ENCODE measurements at places on chromosomes 12 and 14.
A peak's percentile ranks its signal among the peaks of the same experiment; 100 is the strongest.

- DNase-seq: no peak
These were observed 31.7 kb downstream of the SMOC1 start for GRCh38 chr14:69910871-69911270.

GRCh38 chr14:35438910-35439713, 34.6 kb upstream of the NFKBIA start:
- DNase-seq: no peak

- no peak for DNase-seq
These were observed 12.8 kb downstream of the MEG3 start for GRCh38 chr14:100838493-100839314.

DNA sequence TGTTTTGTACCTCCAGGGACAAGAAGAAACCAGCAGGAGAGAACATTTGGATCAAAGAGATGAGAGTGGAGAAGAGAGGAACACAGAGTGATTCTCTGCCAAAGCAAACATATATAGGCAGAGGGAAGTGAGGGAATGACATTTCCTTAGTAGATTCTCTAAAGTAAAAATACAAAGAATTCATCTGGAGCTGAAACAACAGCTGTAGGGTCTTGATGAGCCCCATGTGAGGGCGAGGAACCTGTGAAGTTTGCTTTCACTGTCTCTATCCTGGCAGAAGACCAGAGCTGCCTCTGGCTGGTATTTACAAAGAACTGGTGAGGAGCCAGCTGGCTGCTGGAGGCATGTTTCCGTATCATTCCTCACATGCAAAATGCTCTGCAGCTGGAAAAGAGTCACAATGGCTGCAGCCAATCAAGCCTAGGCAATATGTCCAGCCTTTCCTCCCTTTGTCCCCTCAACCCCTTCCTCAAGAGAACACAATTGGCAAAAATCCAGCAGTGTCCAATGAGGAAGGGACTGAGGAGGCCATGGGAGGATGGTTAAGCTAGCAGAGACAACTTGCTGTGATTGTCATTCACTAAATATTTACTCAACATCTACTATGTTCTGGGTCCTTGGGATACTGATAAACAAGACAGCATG, 122.5 kb downstream of the PHLDA1 start:
- no peak for DNase-seq

DNA sequence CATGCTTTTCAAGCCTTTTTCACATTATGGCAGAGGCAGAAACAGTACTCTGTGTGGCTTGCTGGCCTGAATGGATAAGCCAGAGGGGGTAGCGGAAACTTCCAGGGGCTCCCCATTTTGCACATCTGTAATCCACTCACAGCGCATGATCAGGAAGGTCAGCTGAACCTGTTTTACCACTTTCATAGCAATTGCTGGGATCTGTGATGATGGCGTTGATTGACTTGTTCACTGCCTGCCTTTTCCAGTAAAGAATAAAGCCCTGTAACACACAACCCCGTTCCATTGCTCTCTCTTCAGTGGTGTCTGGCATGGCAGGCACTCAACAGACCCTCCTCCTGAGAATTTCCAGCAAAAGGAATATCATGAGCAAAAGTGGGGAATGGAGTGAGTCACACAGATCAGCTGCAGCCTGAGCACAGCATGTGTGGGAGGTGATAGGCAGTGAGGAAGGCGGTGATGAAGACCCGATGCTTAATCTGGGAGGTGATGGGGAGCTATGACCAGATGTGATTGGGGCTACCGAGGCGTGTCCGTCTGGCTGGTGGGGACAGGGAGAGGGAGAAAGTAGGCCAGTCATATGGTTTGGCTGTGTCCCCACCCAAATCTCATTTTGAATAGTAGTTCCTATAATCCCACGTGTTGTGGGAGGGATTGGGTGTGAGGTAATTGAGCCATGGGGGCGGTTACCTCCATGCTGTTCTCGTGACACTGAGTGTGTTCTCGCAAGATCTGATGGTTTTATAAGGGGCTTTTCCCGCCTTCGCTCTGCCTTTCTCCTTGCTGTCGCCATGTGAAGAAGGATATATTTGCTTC, 44.7 kb upstream of the CHST11 start:
- DNase-seq: no peak

GRCh38 chr14:42222924-42223471, 616.3 kb downstream of the LRFN5 start:
- no peak for DNase-seq

DNA sequence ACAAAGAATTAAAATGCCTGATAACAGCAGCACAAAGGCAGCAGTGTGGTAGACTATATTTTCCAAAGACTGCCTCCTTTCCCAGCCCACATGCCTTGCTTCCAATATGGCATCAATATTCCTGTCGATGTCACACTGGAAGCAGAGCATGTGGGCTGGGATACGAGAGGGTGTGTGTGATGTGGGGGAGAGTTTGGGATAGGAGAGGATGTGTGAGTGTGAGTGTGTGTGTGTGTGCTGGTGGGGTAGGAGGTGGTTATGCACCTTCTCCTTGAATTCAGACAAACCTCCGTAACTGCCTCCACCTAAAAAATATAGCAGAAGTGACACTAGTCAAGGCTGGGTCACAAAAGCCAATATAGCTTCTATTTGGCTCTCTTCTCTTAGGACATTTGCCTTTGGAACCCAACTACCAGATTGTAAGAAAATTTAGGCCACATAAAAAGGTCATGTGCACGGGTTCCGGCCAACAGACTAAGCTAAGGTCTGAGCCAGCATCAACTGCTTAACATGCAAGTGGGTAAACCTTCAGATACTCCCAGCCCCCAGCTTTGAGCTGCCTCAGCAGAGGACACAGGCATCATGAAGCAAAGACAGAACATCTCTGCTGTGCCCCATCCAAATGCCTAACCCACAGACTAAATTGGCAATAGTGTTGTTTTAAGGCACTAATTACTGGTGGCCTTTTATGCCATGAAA, 29.5 kb downstream of the SPPL3 start:
- no peak for DNase-seq

DNA sequence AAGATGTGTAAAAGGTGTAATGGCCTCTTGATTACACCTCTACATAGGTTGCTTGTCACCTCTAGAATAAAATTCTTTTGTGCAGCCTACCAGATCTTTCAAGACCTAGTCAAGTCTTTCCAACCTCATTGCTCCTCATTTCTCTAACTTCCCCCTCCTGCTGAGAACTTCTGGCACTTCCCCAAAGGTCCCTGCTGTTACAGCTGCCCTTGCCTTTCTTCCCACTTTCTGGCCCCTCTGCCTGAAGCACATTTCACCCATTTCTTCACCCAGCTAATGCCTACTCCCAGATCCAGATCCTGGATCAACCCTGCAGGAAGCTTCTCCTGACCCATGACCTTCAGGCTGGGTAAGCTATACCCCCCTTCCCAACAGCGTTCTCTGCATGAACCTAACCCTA, 1.5 kb downstream of the TSHR start:
- no peak for DNase-seq

DNA sequence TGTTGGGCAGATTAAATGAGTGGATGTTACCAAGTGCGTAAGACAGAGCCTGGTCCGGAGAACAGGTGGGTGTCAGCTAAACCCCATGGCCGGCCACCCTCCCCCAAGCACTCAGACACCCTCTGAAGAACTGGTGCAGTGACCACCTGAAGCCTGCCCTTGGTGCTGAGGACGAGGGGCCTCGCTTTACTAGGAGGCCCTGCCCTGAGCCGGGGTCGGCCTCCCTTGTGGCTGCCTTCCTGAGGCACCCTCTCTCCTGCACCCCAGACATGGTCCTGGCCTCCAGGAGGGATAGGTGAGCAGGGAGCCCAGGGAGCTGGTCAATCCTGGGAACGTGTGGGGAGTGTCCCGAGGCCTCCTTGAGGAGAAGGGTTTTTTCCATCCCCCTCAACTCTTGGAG, 4.9 kb upstream of the KIF26A start:
- DNase-seq: no peak

GRCh38 chr12:74286254-74286653, 251.4 kb upstream of the ATXN7L3B start:
- no peak for DNase-seq

- no peak for DNase-seq
These were observed 15.3 kb downstream of the DLK1 start for GRCh38 chr14:100741966-100742365.

- DNase-seq: no peak
These were observed 35.9 kb upstream of the KCNMB4 start for GRCh38 chr12:70330158-70330557.

DNA sequence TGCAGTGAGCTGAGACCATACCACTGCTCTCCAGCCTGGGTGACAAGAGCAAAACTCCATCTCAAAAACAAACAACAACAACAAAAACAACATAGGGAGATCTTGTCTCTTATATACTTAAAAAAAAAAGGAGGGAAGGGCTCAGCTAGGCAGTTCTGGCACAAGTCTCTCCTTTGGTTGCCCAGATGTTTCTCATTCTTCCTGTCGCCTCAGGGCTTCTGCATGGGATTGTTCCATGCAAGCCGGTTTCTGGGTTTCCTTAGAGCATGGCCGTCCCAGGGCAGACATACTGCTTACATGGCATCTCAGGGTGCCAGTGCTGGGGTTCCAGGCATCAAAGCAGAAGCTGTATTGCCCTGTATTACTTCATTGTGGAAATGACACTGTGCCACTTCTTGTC, 5.2 kb upstream of the SLC8B1 start:
- DNase-seq: no peak

DNA sequence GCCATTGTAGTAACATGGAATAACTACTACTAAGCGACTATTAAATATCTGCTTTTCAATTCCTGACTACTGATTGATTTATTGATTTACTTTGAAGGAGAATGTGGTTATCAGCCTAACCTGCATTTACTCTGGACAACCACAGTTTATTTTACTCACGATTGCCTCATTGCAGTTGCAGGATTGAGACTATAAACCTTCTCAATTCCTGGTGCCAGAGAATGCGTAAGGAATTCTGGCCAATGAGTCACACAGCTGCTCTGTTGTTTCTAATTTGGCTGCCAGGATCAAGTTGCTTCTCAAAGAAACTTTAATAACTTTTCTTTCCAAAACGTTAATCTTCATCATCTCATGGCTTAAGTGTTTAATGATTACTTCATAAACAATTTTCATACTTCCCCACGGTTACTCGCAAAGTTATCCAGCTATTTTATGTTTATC, 13.1 kb upstream of the TMTC1 start:
- DNase-seq: no peak

DNA sequence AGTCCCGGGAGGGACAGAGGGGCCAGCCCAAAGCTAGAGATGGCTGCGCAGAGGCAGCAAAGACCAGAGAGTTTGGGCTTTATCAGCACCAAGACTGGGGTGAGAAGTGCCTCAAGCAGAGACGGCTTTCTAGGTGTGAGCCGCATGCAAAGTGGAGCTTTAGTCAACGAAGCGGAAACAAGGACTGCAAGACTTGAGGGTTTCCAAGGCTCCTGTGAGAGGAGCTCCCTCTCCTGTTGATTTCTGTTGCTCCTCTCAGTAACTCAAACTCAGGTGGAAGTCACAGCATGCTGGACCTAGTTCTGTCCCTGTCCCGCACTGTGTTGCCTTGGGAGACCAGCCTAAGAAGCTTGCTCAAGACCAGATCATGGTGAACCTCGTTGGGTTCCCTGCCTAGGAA, 327.8 kb downstream of the MED13L start:
- DNase-seq: no peak

DNA sequence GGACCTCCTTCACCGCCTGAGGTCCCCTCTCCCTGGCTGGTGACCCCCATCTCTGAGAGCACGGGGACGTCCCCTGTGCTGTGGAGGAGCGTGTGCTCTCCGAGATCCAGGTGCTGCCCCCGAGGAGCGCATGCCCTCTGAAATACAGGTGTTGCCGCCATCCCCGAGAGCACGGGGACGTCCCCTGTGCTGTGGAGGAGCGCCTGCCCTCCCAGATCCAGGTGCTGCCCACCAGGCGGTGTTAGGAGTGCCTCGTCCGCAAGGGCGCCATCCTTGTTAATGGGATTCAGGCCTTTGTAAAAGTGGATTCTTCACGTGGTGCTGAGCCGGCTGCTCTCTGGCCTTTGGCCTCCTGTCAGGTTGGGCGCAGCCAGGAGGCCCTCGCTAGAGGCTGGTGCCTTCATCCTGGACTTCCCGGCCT, 10.1 kb downstream of the NOC4L start:
- no peak for DNase-seq

- DNase-seq: no peak
These were observed 64.8 kb upstream of the PLEKHG3 start for GRCh38 chr14:64639340-64639821.

GRCh38 chr14:72759670-72760069, 134.2 kb downstream of the DPF3 start:
- no peak for DNase-seq

- no peak for DNase-seq
These were observed 146.1 kb downstream of the RASSF9 start for GRCh38 chr12:85690146-85690545.

GRCh38 chr14:75915045-75915444, 66.8 kb downstream of the TGFB3 start:
- DNase-seq: no peak

DNA sequence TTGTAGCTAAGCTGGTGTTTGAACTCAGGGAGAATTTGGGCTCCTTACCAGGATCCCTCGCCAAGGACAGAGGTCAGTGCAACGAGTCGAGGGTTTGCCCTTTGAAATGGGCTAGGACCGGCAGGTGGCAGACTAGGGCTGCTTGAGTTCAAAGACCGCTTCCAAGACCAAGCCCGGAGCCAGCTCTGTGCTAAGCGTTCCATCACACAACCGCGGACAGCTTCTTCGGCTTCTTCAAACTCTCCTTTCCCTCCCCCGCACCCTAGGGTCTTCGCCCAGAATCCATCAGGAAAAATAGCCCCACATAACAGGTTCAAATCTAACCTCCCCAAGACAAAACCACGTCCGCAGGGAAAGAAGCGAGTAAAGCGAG, 705 bp upstream of the FLVCR2 start:
- peak; percentile 72 for DNase-seq

- no peak for DNase-seq
These were observed 9.3 kb upstream of the TMEM121 start for GRCh38 chr14:105517096-105517495.

DNA sequence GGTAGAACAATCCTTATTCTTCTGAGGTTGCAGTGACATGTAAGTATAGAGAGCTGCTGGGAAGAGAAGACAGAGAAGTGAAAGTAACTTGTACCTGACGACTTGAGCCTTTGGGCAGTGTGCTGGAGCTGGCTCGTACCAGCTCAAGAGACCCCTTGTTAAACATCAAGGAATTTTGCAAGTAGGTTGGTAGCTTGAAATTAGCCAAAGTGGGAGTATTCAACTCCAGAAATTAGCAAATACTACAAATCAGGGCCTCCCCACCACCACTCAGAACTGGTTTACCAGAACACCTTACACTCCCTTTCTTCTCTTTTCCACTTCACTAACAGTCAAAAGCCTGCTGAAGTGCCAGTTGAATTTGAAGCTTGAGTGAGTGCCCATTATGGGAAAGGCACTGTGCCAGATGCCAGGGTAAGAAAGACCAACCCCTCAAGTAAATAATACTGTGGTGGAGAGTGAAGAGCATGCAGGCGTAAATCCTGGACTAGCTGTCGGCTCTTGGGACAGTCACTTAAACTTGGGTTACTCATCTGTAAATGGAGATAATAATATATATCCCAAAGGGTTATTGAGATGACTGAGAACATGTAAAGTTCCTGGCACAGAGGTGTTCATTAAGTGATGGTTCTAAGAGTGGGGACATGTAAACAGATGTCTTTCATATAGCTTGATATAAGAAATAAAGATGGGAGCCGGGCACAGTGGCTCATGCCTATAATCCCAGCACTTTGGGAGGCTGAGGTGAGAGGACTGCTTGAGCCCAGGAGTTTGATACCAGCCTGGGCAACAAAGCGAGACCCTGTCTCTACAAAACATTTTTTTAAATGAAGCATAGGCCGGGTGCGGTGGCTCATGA, 27.0 kb upstream of the EID3 start:
- DNase-seq: no peak

GRCh38 chr12:98194591-98194990, 320.8 kb upstream of the TMPO start:
- DNase-seq: no peak

Data from CD4-positive, alpha-beta T cell treated with Interleukin-17A for 1 hour (primary cell).